Activated CD8-positive, alpha-beta memory T cell treated with anti-CD3 and anti-CD28 coated beads for 4 hours (primary cell): ENCODE measurements at places on chromosomes 6 and 20.

DNA sequence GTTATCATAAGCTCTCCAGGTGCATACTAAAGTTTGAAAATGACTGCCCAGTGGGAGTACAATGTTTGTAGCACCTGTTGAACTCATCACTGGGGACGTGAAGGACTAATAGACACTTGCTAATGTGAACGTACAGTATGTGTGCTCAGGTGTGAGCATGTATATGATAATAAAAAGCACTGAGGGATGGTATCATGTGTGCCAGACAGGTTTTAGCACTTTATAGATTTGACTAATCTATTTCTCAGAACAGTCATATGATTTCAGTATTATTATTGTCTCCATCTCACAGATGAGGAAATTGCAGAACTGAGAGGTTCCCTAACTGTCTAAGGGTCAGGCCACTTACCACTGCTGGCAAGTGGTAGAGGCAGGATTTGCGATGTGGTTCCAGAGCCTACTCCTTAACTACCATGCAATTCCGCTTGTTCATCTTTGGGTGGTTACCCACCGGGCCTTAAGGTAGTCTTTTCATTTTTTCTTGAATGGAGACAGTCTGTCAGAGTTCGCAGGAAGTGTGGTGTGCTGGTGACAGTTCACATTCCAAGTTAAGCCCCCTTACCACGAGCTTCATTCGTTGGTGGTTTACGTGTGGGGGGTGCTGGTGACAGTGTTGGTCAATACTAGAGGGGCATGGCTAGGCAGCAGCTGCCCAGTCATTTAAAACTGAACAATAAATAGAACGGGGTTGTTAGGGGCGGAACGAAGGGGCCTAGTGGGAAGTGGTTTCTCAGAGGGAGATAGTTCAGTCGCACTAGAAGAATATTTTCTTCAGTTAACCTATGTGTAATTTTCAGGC lies 46.8 kb downstream of the RREB1 start:
- no peak for DNase-seq

- DNase-seq: no peak
Observed at GRCh38 chr20:62155428-62156253, 12.1 kb downstream of the SS18L1 start.

- DNase-seq: peak; percentile 40
Observed at GRCh38 chr6:28838289-28838633, 85.5 kb downstream of the TRIM27 start.

DNA sequence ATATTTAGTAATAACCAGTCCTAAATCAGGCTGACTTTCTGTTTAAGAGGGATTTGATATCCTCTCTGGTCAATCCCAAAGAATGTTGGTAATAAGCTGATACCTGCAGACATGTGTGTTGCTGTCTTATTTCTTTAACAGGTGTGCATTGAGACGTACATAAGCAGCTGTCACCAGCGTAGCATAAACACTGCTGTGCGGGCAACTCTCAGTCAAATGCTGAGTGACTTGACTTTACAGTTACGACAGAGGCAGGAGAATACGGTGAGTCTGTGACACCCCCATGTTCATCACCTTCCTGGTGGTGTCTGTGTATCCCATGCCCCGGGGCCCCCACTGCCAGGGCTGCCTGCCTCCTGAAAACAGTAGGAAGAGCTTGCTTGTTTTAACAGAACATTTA lies 20.1 kb upstream of the PBOV1 start:
- no peak for DNase-seq

GRCh38 chr6:151808371-151809241 lies 1.1 kb downstream of the ESR1 start:
- DNase-seq: no peak

GRCh38 chr6:35173044-35173426 lies 31.9 kb upstream of the TCP11 start:
- DNase-seq: no peak

GRCh38 chr6:122653094-122653493 lies 42.9 kb downstream of the PKIB start:
- DNase-seq: no peak
